Left ventricle myocardium superior (tissue), 1 donor: ENCODE measurements at places on chromosomes 3 and 15.

DNA sequence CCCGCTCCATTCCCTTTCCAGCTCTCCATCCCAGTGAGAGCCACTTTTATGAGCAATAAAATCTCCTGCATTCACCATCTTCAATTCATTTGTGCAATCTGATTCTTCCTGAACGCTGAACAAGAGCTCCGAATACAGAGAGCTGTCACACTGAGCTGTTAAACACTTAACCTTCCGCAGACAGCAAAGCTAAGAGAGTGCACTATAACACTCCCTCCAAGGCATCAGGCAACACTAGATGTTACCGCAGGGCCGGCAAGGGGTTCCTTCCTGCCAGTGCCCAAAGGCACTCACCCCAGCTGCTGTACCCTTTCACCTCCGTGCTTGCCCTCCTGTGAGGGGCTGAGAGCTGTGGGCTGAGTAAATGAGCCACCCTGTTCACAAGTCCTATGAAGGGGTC, 85.6 kb downstream of the BCHE start:
- no peak for DNase-seq

DNA sequence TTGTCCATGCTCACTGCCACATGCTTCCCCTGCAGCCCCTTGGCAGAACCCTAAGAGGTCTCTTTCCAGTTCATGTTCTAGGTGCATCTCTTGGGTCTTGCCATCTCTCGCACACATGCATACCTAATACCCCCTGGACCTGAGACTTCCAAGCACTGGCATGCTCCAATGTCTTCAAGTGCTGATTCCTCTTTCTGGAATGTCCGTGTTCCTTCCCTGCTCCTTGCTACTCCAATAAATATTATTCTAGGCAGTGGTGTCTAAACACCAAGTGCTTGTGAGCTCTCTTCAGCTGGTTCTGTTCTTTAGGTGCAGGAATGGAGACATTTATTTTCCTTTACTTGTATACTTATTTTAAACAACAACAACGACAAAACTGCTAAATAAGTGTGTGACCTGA, 370.1 kb downstream of the LPP start:
- DNase-seq: no peak

- no peak for DNase-seq
Measured at GRCh38 chr3:53328746-53329145, 18.6 kb downstream of the DCP1A start.

- DNase-seq: no peak
Measured at GRCh38 chr3:112405845-112406244, 72.9 kb downstream of the CD200 start.

GRCh38 chr15:88636050-88636449, 2.8 kb upstream of the ISG20 start:
- DNase-seq: no peak

DNA sequence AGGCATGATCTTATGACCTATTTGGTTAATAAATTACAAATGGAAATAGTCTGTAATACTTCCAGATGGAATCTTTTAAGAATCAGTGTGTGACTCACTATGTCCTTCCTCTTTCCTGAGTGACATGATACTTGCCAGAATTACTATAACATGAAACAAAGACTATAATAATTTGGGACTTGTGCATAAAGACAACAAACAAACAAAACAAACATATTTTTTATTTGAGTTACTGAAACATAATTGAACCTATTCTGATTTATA, 1268.1 kb downstream of the OTOL1 start:
- no peak for DNase-seq

GRCh38 chr3:18417904-18418572, 7.1 kb downstream of the SATB1 start:
- DNase-seq: no peak

- DNase-seq: no peak
Measured at GRCh38 chr3:22115581-22115980, 364.6 kb upstream of the ZNF385D start.
